ENCODE measurements at places on chromosomes 2 and 18.

- DNase-seq: no peak
Measured at GRCh38 chr2:176960061-176960460, 252.5 kb upstream of the HNRNPA3 start.

GRCh38 chr2:212672186-212672585 is 133.6 kb upstream of the ERBB4 start:
- no peak for DNase-seq

DNA sequence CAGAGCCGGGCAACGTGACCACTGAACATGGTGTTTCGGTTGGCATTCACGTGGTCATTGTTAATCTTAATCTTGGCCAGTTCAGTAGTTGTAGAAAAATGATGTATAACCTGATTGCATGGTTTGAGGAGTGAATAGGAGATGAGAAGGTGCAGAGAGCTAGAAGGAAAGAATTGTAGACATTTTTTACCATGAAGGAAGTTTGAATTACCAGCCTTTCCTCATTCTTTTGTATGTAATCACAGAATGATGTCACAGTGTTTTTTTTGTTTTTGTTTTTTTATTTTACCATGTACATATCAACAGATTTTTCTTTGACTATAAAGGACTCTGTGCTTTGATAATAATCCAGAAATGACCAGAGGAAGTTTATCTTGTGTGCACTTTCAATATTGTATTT is 126.3 kb downstream of the LTBP1 start:
- no peak for DNase-seq

- DNase-seq: no peak
Measured at GRCh38 chr2:176926453-176926852, 286.1 kb upstream of the HNRNPA3 start.

- peak; percentile 64 for DNase-seq
Measured at GRCh38 chr18:12857215-12857905, 26.7 kb downstream of the PTPN2 start.

DNA sequence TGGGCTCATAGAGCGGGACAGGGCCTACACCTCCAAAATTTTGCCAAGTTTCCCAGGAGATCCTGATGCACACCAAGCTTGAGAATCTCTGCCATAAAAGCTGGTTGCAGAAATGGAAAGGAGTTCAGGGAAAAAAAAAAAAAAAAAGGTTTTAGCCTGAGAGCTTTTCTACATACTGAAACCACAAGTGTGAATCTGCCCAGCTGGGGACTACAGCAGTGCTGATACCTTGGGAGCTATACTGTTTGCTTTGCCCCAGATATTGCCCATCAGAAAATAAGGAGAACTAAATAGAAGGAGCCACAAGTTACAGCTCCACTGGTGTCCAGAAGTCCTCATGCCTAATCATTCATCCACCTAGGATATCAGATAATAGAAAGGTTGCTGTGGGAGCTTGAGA is 38.4 kb upstream of the NCKAP5 start:
- no peak for DNase-seq

- no peak for DNase-seq
Measured at GRCh38 chr18:75047240-75047961, 161.5 kb downstream of the PTGR3 start.

Data from GM12865 (cell line).